ENCODE measurements at places on chromosomes 2 and 18.

- DNase-seq = no peak
Measured at GRCh38 chr2:121303531-121304263, 18.7 kb upstream of the TFCP2L1 start.

GRCh38 chr18:36302676-36303075, 5.2 kb downstream of the FHOD3 start:
- DNase-seq = no peak

DNA sequence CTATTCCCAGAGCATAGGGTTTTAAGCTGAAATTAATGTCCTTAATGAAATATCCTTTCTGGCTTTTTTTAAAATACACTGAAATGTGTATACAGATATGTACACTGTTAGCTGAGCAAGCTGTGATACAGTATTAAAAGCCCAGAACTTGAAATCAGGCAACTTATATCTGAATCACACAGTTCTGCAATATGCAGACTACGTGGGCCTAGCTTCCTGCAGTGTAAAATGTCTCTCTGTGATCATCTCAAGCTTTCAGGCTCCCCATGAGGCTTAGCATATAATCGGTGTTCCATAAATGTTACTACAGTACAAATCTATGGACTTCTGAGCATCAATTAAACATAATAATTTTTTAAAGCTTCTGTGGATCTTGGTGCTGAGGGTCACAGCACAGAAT, 8.2 kb downstream of the FBXO15 start:
- DNase-seq = no peak

DNA sequence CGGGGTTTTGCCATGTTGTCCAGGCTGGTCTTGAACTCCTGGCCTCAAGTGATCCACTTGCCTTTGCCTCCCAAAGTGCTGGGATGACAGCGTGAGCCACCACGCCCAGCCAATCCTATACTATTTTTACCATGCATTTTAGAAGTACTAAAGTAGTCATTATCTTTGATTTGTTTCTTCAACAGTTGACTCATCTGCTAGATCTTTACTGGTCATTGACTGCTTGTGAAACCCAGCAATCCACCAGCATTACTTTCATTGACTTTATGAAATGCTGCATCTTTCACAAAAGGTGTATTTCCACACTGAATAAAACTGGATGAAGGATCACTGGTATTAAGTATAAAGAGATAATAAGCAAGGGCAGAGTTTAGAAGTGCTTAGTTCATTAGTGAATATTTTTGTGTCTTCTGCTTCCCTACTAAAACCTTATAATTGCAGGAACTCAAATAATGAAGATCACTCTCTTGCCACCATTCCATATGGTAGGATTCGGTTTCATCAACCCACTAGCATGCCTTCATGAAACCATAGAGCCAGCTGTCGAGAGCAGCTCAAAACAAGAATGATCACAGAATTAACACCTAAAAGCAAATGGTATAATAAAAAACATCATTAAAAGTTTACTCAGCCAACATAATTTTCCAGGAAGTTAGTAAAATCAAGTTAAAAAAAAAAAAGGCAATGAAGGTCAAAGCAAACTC, 33.1 kb downstream of the IRS1 start:
- DNase-seq = no peak

DNA sequence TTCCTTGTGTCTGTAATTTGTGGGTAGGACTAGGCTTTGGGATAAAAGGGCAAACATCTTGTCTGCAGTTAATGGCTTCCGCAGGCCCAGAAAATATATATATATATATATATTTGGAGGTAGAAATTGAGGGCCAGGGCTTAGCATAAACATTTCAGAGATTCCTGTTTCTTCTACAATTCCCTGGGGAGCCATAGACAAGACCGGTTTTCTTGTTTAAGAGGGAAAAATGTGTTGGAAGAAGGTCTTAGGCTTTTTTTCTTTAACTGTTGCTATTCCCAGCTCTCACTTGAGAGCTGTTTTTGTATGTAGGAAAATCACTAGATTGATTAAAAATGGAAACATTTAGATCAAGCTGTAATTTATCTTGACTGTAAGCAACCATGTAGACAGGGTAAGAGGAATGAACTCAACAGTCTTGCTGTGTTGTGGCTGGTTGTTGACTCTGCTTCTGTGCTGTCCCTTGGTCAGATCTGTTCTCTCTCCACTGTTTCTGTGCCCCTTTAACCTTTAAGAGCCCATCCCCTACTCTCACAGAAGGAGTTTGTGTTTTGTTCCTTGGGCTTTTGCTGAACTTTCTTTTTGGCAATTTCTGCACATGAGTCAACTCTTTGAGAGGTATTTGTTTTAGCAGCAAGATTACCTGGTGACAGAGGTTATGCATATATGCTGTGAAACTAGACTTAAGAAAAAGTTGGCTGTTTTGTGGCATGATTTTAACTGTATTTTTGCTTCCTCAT, 58.3 kb downstream of the EFEMP1 start:
- no peak for DNase-seq

DNA sequence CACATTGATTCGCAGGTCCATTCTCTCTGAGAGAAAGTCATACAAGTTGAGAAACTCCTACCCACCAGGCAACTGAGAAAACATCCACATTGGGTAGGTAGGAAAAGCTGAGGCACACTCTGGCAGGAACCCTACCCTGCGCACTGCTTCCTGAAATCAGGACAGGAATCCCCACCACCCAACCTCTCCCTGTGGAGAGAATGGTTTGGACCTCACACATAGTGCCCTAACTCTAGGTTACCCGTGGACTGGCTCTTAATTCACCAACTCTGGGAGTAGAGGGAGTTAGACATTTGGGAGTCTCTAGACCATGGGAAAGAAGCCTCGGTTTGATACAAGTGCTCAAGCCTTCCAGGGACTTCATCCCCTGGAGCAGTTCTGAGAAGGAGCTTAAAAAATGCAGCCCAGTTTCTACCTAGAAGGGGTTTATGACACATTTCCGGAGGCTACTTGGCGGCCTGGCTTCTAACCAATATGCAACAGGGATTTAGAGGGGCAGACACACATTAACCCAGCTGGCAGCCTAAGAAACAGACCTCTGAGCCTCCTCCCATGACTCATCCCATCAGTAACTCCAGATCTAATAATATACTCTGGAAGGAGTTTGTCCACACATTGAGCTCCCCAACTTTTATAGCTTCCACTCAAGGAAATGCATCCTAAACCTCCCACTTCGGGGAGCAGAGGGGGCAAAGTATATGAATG, 136.7 kb downstream of the EML6 start:
- DNase-seq = no peak

- no peak for DNase-seq
Measured at GRCh38 chr2:167191588-167191987, 303.3 kb downstream of the XIRP2 start.

DNA sequence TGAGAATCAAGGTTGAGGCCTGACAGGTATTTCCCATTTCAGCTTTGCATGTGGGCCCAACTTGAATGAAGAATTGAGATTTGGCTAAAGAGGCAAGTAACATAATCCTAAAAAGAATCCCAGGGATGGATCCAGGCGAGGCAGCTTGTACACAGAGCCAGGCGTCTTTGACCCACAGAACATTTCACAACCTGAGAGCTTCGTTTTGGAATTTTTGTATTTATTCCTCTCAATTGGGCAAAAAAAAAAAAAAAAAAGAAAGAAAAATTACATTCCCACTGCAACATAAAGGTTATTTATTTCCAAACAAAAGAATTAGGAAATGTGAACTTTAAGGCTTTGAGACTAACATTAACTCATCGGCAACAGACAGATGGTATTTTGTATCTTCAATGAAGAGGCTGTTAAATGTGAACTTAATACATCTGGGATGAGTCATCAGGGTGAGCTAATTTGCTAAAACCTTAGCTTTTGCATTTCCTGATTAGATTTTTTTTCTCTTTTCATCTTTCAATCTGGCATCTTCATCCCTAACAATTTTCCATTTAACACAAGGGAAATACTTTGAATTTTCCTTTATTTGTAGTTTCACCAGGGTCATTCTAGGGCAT, 478.5 kb upstream of the TNP1 start:
- no peak for DNase-seq

GRCh38 chr18:79479116-79479760, 83.5 kb downstream of the NFATC1 start:
- no peak for DNase-seq

GRCh38 chr18:67376372-67376771, 140.1 kb downstream of the DSEL start:
- DNase-seq = no peak

GRCh38 chr2:198045227-198045626, 240.8 kb downstream of the PLCL1 start:
- no peak for DNase-seq

DNA sequence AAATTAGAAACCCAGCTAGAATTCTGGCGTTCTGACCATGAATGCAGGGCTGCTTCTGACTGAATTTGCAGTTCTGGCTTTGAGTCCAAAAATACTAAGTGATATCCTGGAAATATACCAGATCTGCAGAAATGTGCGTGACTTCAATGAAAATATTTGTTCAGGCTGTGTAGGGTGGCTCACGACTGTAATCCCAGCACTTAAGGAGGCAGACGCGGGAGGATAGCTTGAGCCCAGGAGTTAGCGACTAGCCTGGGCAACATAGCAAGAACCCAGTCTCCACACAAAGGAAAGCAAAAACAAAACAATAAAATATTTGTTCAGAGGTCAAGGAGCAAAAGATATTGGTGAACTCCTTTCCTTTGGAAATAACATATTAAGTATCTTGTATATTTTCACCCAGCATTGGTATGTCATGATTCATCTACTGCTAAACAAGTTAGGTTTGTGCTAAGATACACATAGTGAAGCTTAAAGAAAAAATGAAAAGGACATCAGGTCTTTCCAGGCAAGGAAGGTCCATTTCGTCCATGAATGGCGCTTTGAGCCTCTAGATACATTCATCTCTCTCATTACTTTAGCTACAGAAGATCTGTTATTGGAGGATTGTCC, 239.2 kb downstream of the CMPK2 start:
- no peak for DNase-seq

GRCh38 chr2:208274748-208275147, 8.7 kb downstream of the PIKFYVE start:
- no peak for DNase-seq

DNA sequence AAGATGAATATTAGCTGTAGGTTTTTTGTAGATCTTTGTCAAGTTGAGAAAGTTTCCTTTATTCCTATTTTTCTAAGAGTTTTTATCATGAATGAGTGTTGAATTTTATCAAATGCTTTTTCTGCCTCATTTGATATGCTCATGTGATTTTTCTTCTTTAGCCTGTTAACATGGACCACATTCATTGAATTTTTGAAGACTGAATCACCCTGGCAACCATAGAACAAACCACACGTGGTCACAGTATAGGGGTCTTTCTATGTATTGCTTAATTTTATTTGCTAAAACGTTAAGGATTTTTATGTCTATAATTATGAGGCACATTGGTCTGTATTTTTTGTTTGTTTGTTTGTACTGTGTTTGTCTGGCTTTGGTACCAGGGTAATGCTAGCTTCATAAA, 201.7 kb upstream of the CWC22 start:
- DNase-seq = no peak

GRCh38 chr2:27296481-27296880, 11.8 kb downstream of the UCN start:
- no peak for DNase-seq

- DNase-seq = no peak
Measured at GRCh38 chr2:88698027-88698413, 6.5 kb downstream of the RPIA start.

DNA sequence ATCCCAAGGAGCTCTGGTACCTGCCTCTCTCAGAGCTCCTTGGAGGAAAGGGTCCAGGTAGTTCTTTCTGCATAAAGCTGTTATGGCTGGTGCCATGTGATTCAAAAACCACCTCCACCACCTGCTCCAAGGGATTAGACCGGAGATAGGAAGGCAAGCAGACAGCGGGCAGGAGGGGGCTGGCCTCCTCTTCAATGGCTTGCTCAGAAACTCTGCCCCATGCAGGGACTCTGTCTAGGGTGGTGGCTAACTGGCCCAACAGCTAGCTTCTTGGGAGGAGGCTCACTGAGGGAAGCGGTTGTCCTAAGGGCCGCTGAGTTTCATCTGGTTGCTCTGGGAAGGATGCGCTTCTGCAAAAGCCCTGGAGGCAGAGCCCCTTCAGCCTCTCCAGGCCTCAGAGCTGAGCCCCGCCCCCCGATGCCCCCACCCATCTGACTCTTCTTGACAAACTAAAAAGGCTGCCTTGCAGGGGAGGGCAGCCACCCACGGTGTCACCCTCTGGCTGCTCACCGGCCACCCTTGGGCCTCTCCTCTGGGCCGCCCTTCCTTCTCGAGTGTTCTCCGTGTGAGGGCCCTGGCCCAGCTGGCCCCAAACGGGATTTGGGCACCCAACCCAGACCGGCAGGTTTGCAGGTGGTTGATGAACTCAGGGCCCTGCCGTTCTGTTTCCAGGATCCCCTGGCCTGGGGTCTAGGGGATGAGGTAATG, 90.2 kb downstream of the MCFD2 start:
- DNase-seq = no peak

DNA sequence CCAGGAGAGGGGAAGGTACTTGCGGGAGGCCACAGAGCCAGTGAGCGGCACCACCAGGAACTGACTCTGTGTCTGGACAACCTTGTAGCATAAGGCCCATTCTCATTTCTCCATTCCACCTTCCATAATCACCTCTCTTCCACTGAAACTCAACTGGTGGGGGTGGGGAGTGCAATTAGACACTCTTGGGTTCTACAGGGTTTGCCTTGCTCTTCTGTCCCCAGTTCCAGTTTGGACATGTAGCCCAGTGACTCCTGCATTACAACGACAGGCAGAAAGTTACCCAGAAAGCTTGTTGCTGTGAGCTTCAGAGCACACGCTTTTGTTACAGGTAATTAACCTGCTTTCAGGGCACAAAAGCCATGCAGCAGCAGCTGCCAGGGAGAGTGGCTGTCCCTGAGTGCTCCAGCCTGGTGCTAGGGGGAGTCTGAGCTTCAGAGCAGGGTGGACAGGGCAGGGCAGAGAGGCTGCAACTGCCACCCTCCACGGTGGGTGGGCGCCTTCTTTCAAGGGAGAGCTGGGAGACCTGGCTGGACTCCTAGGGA, 65.2 kb downstream of the COPS8 start:
- DNase-seq = no peak

DNA sequence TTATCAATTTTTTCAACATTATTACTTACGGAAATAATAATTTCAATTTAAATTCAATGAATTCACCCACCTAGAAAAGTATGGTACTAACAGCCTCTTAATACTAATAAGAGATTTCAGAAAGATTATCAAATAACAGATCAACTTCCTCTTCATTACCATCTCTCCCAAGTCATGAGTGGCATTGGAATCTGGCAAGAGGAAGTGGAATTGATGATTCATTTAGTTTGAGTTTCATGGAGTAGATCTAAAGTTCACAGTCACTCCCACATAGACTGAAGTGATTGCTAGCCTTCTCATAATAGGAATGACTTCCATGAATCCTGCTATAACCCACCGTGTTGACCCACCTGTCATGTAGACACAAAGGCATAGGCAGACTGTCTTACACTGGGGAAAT, 77.7 kb upstream of the WDR75 start:
- DNase-seq = no peak

Data from activated CD4-positive, alpha-beta T cell treated with anti-CD3 and anti-CD28 coated beads, Interleukin-2, amount 50 U/mL, for 24 hours (primary cell).